ENCODE measurements at places on chromosomes 2 and 18. TPM values are rescaled to one million over a fixed set of nuclear protein-coding genes. Genes with fewer than 3 reads are reported as not detected.

Gene CDH20
- 0.09 TPM for total RNA-seq

Gene SDC1
- total RNA-seq = 4.6 TPM

Gene TMEM178A
- total RNA-seq = 0.36 TPM

Gene RAMP1
- 3.1 TPM for total RNA-seq

Gene KLF11
- total RNA-seq = 17.2 TPM

Gene ST3GAL5
- 19.4 TPM for total RNA-seq

Gene POTEC
- total RNA-seq = not detected

Gene CDH2
- total RNA-seq = 64.1 TPM

Gene GKN1
- total RNA-seq = not detected

Gene CCDC85A
- 0.45 TPM for total RNA-seq

Gene DAW1
- total RNA-seq = not detected

Gene LRRC30
- not detected for total RNA-seq

Gene ICA1L
- 8.9 TPM for total RNA-seq

Gene FAM237A
- total RNA-seq = not detected

Gene COA5
- 15.0 TPM for total RNA-seq

Gene PROM2
- total RNA-seq = 0.18 TPM

Gene MC5R
- not detected for total RNA-seq

Gene DCTN1
- 293 TPM for total RNA-seq

Gene SPAST
- total RNA-seq = 37.3 TPM

Gene KCNIP3
- 2.9 TPM for total RNA-seq

Gene TXNL1
- 68.3 TPM for total RNA-seq
